ENCODE measurements at places on chromosomes 5 and 9.

- DNase-seq: no peak
Measured at GRCh38 chr5:80852331-80853245, 107.6 kb upstream of the RASGRF2 start.

DNA sequence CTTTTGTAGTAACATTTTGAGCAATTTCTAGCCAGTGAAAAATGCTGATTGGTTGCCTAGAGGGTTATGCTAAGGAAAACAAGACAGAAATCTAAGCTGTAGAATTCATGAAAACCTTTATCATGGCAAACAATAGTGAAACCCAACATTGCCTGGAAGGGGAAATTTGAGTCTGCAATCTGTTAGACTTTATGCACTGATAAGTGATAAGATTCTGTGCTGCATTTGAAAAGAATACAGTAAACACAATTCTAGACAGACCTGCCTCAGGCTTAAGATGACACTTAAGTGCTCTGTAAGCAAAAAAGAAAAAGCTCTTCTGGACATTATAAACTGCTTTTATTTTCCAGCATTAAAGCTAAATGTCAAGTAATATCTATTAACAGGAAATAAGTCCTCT, 519.3 kb downstream of the ISL1 start:
- no peak for DNase-seq

GRCh38 chr9:131661568-131662288, 78.1 kb downstream of the RAPGEF1 start:
- peak; percentile 71 for DNase-seq

GRCh38 chr9:106179191-106179590, 484.9 kb downstream of the TMEM38B start:
- no peak for DNase-seq

GRCh38 chr5:91329283-91329682, 53.8 kb downstream of the ARRDC3 start:
- DNase-seq: no peak

- no peak for DNase-seq
Measured at GRCh38 chr5:147485046-147485445, 24.8 kb downstream of the DPYSL3 start.

GRCh38 chr9:86324308-86324707, 29.9 kb downstream of the TUT7 start:
- DNase-seq: no peak

DNA sequence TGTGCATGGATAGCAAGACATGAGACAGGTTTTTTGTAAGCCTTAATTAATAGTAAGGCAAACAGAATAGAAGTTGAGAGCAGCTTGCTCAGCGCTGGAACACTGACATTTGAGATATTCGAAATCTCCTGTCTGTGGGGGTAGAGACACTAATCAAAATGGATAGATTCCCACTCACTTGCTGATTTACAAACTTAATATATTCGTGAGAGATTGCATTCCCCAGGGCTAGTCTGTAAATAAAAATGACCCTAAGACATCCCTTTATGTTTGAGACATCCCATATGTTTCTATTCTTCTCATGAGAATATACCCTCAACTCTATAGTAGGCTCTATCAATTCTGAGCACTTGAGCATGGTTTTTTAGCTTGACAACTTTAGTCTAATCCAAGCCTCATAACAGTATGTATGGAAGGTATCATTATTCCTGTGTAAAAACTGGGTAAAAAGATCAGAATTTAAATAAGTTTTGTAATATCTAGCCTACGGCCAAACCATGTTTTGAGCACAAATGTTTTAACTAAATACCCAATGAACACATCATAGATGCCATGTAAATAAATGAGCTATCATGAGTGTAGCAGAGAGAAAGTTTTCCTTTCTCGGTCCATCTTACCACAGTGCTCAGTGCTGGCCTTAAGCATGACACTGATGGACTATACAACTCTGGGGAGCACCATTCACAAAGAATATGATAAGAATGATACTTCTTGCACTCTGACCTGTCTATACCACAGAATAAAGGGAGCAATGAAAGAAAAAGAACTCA, 609.2 kb downstream of the PSAT1 start:
- DNase-seq: no peak

DNA sequence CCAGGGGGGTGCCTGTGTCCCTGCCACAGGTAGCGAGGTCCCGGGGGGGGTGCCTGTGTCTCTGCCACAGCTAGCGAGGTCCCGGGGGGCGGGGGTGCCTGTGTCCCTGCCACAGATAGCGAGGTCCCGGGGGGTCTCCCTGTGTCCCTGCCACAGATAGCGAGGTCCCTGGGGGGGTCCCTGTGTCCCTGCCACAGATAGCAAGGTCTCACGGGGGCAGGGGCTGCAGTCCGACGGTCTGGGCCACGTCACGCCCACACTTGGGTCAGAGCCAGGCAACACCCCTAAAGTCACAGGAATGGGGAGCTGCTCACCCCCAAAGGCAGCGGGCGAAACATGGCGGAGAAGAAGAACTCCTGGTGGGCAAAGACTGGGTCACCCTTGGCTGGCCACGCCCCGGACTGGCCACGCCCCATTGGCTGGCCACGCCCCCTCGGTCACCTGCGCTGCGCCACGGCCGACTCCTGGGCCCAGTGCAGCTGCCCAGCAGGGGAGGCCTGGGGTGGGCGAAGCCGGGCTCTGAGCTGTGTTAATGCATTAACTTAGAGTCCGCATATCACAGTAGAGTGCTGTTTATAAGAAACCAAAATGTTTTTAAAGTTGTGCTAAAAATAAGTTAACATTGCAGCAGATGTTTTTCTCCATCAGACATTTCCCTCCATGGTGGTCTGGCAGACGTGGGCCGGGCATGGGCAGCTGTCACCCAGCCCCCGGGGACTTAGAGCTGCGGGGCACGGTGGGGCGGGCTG, 7.0 kb downstream of the NOXA1 start:
- no peak for DNase-seq

GRCh38 chr5:135310328-135310989, 88.6 kb downstream of the MACROH2A1 start:
- no peak for DNase-seq

DNA sequence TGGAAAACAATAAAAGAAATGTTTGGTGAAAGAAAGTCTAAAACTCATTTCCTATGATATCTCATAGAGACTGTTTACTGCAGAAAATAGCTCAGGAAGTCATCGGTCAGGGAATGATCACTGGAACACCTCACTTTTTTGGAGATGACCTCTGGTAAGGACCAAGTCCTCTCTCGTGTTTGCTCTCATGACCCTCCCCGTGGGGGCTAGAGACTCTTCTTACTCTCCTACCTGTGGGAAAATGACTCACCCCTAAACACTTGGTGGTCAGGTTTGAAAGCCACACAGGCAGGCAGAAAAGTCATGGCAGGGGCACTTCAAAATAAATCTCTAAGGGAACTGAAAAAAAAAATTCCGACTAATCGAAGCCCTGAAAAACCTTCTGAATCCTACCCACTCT, 48.2 kb downstream of the FAM240B start:
- no peak for DNase-seq

DNA sequence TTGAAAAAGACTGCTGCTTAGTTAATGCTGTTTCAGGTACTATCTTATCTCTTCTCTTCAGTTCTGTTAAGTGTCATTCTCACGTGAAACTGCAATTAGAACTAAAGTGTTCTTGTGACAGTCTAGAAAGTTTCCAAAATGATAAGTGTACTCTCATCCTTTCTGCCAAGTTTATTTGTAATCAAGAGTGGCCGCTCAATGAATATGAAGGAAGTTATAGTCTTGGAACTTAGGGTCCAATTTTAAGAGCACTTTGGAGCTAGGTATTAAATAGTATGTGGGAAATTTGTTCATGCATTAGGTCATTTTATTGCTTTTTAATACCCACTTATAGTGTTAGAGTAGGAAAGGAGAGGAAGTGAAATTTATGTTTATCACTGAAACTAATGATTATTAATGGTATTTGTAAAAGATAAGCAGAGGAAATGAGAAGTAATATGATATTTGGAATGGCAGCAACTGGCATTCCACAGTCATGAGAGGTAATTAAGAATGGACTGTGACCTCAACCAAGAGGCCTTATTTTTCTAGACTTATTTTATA, 20.4 kb downstream of the XRCC4 start:
- no peak for DNase-seq

DNA sequence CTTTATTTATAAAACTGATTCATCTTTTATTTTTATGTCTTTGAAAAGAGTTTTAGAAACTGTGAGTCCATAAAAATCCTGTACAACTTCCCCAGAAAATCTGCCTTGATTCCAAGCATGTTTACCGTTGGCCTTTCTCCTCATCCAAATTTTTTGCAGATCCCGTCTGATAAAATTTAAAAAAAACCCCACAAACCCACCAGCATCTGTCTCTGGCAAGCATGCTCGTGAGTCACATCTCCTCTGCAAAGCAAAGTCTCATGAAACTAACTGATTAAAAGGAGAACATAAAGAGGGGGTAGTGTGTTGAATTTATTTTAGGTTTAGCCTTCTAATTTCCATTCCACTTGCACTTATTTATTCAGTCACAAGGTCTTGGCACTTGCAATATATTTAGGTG, 109.4 kb downstream of the MAT2B start:
- DNase-seq: no peak

GRCh38 chr5:129241755-129242154, 147.2 kb downstream of the ISOC1 start:
- no peak for DNase-seq

GRCh38 chr9:35835216-35835632, 6.2 kb downstream of the TMEM8B start:
- DNase-seq: no peak

DNA sequence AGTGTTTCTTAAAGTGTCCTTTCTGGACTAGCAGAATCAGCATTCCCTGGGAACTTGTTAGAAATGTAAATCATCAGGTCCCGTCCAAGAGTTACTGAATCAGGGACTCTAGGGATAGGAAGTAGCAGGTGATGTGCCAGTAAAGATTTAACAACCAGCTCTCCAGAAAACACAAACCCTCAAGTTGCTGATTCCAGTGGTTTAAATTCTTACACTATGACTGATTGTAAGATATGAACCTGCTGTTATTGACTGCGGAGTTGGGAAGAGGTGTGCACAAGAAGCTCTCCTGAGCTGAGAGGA, 39.1 kb upstream of the BASP1 start:
- DNase-seq: no peak

DNA sequence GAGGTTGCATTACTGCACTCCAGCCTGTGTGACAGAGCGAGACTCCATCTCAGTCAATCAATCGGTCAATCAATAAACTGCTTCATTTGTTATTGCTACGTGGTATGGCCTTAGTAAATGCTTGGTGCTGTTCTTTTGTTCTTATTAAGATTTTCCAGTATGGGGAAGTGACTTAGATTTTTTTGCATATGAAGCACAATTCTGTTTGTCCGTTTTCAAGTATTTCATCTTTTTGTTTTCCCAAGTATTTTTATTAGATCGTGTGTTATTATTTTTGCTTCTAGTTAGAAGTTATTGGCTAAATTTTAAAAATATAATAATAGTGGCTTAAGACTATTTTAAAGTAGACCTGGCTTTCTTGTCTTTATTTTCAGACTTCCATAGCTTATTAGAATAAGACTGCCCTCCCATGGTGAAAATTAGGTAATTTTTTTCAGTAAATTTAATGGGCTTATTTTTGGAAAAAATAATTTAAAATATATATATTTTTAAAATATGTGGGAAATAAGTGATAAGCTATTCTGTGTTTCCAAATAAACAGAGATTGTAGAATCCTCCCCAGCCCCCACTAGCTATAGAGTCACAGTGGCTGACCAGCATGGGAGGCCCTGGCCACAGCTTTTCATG, 14.7 kb upstream of the OMD start:
- DNase-seq: no peak

DNA sequence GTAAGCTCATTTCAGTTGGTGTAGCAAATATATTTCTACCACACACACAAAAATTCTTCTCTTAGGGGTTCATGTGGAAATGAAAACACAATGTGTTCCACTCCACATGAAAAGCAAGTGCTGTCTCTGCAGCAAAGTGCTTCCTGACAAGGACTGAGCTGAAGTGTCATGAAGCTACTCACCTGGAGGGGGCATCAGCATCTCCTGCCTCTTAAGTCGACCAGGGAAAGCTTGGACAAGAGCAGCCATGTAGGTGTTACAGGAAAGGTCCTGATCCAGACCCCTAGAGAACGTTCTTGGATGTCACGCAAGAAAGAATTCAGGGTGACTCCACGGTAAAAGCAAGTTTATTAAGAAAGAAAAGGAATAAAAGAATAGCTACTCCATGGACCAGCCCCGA, 62.8 kb downstream of the SV2C start:
- DNase-seq: no peak

- DNase-seq: no peak
Measured at GRCh38 chr5:139823757-139824355, 28.2 kb downstream of the PSD2 start.

DNA sequence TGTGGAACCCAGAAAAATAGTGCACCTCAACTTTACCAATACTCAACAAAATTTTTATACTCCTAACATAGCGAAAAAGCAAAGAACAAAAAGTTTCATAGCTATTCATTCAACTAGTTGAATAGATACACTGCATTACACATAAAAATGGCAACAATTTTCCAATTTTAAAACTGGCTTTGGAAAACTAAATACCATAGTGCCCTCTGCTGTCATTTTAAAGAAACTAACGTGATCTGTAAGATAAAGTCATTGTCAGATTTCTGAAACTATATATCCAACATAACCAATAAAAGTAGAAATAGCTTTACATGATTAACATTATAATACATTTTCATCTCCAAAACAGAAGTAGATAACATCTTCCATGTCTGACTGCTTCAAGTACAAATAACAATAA, 31.6 kb downstream of the DTWD2 start:
- no peak for DNase-seq

- DNase-seq: no peak
Measured at GRCh38 chr9:38047301-38048251, 21.5 kb downstream of the SHB start.

DNA sequence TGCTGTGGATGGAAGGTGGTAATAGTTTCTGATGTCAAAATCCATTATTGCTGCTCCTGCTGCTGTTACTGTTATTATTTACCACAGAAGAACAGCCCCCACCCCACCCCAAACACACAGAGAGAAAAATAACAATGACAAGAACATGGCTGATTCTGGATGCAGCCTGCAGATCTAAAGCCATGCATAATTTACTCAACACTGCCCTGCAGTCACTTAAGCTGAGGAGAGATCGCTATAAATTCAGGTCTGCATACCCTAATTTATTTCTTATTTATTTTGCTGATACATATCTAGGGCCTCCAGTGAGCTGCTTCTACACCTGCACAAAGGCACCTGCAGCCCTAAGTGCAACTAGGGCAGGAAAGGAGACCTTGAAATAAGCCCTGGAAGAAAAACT, 132.0 kb downstream of the TRIM32 start:
- no peak for DNase-seq

- DNase-seq: no peak
Measured at GRCh38 chr9:99244344-99245260, 22.5 kb downstream of the SEC61B start.

- DNase-seq: no peak
Measured at GRCh38 chr9:8424786-8425410, 625.3 kb upstream of the DMAC1 start.

Data from T-cell (primary cell).